H9 (cell line): ENCODE measurements at places on chromosomes 5 and 9.

DNA sequence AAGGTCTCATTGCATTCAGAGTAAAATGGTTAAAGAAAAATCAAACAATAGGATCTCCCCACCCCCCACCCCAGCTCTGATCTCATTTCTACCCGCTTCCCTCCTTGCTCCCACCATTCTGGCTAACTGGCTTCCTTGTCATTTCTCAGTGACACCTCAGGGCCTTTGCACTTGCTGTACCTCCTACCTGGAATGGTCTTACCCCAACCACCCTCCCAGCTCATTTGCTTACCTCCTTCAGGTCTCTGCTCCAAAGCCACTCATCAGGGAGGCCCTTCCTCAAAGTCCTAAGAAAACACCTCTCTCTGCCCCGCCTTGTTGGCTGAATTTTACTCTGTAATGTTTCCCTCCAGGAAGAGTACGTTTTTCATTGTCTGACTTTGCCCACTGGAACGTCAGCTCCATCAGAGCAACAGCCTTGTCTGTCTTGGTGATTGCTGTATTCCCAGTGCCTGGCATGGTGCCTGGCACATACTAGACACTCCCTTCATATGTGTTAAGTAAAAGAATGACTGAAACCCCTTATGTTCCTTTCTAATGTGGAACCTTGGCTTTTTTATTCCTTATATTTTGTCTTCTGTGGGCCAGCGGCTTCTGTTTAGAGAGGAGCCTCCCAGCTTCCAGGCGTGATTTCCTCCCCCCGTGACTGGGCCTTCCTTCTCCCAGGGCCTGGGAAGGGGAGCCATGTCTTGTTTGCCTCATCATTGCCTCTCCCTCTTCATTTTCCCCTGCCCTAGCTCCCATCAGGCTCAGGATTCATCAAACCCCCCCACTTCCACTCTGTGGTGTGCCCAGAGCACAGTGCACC is 26.9 kb downstream of the NEURL1B start:
- no peak for DNase-seq

GRCh38 chr5:15757103-15757502 is 257.1 kb downstream of the FBXL7 start:
- DNase-seq, result no peak

- DNase-seq, result no peak
These were observed 8.4 kb downstream of the FLT4 start for GRCh38 chr5:180640861-180641565.

GRCh38 chr5:54885636-54886035 is 99.8 kb downstream of the ESM1 start:
- DNase-seq, result peak; percentile 34
